NCI-H187 (cell line): ENCODE measurements at places on chromosomes 5 and 9.

GRCh38 chr5:90071066-90071465 is 338.5 kb downstream of the CETN3 start:
- DNase-seq = no peak

GRCh38 chr5:6498968-6499367 is 50.3 kb downstream of the UBE2QL1 start:
- no peak for DNase-seq

DNA sequence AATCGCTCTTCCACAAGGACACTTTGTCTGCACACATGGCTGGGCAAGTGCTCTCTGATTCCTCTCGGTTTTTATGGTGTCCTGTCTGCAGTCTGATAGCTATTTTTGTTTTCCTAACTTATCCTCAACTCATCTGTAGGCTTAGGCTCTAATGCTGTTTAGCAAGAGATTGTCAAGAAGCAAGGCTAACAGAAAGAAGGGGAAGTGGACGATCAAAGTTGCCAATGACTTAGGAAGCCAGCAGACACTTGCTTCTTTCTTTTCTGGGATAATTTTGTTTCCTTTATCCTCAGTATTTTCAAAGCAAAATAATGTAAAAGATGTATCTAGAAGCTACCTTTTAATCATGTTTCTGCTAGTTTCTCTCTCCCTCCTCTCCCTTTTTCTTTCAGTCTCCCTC is 130.7 kb downstream of the PRKACG start:
- no peak for DNase-seq

DNA sequence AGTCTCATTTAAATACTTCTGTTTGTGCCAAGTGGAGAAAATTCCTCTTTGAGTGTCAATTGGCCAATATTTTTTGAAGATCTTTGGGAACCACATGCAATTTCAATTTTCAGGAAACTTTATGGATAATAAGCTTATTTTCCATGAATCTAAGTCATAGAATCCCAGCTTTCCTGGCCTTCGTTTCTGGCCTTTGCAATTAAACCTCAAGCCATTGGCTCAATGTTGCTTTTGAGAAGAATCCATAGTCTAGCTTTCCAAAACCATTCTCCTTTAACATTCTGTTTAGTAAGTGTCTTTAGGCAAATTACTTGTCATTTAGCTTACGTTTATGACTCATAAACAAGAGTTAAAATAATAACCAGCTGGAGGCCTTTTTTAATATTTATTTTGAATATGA is 145.0 kb upstream of the FTMT start:
- DNase-seq = no peak

- DNase-seq = no peak
Measured at GRCh38 chr5:42989190-42989589, 50.9 kb downstream of the ANXA2R start.

GRCh38 chr9:131473891-131474290 is 28.8 kb upstream of the POMT1 start:
- DNase-seq = no peak

- no peak for DNase-seq
Measured at GRCh38 chr9:22427226-22427880, 19.3 kb upstream of the DMRTA1 start.

- DNase-seq = no peak
Measured at GRCh38 chr5:56170557-56170956, 62.6 kb downstream of the ANKRD55 start.

- no peak for DNase-seq
Measured at GRCh38 chr9:78073722-78074121, 42.1 kb upstream of the GNAQ start.

DNA sequence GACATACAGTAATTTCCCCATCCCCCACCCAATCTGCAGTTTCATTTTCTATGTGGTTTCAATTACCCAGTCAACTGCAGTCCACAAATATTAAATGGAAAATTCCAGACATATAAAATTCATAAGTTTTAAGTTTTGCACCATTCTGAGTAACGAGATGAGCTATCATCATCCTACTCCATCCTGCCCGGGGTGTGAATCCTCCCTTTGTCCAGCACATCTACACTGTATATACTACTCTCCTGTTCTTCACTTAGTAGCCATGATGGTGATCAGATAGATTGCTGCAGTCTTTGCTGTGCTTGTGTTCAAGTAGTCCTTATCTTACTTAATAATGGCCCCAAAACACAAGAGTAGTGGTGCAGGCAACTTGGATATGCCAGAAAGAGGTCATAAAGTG is 11.3 kb downstream of the OXCT1 start:
- no peak for DNase-seq

GRCh38 chr5:35587419-35587818 is 30.2 kb upstream of the SPEF2 start:
- DNase-seq = no peak

GRCh38 chr5:126941403-126941802 is 89.0 kb downstream of the MARCHF3 start:
- DNase-seq = no peak

- DNase-seq = no peak
Measured at GRCh38 chr9:32508728-32509127, 17.3 kb downstream of the RIGI start.

DNA sequence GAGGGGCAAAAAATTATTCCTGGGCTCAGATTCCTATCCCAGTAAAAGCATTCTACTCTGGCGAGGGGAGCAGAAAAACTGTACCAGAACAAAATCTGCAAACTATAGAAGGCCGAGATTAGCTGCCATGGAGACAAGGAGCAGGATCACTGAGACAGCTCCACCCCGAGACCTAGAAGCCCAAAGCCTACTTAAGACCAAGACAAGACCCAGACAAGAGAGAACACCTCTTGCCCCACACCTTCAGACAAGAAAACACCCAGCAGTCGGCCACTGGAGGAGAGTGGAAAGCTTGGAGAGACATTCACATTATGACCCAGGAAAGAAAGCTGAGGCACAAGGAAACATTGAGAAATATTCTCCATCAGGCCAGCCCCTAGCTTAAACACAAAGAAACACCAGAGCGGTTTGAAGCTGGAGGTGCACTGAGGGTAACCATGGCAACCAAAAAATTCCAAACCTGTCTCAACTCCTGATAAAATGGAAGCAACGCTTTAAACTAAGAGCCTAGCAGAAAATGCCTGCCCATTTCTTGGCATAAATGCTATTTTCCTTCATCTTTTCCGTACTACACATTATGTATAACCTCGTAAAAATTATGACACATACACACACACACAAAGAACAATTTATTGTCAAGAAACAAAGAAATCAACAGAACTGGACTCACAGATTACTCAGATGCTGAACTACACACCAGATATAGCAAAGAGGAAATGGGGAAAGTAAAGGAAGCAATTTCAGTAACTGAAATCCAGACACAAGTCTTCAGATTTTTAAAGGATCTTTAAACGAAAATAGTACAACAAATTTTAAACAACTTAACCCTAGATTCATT is 53.8 kb upstream of the FTMT start:
- DNase-seq = no peak

- DNase-seq = no peak
Measured at GRCh38 chr9:2390028-2390427, 231.6 kb upstream of the VLDLR start.

- DNase-seq = no peak
Measured at GRCh38 chr5:74224331-74224730, 416.2 kb downstream of the ENC1 start.

GRCh38 chr5:84437673-84438315 is 53.1 kb upstream of the EDIL3 start:
- no peak for DNase-seq

- DNase-seq = no peak
Measured at GRCh38 chr5:139378101-139378825, 4.8 kb downstream of the SLC23A1 start.

- peak; percentile 34 for DNase-seq
Measured at GRCh38 chr5:112574536-112574935, 155.5 kb upstream of the EPB41L4A start.

DNA sequence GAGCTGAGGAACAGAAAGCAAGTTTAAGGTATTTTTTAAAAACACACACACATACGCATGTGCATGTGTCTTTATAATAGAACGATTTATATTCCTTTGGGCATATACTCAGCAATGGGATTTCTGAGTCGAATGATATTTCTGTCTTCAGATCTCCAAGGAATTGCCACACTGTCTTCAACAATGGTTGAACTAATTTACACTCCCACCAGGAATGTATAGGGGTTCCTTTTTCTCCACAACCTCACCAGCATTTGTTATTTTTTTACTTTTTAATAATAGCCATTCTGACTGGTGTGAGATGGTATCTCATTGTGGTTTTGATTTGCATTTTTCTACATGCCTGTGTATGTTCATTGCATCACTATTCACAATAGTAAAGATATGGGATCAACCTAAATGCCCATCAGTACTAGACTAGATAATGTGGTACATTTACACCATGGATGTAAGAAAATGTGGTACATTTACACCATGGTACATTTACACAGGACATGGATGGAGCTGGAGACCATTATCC is 60.3 kb upstream of the MAP3K1 start:
- no peak for DNase-seq

DNA sequence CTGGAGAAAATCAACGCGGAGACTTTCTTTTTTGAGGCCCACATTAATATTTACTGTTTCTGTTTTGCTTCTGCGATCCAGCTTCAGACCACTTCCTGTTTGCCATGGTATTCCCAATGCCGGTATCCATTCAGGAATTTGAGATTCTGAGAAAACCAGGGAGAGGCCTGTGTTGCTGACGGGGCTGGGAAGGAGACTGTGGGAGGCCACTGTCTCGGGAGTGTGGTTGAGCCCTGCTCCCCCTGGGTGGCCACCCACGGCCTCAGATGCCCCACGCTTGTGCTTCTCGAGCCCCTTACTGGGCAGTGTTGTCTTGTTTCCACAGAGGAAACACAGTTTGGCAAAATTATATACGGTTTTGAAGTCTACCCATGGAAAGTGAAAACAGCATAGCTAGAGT is 403.6 kb upstream of the IRX2 start:
- no peak for DNase-seq

DNA sequence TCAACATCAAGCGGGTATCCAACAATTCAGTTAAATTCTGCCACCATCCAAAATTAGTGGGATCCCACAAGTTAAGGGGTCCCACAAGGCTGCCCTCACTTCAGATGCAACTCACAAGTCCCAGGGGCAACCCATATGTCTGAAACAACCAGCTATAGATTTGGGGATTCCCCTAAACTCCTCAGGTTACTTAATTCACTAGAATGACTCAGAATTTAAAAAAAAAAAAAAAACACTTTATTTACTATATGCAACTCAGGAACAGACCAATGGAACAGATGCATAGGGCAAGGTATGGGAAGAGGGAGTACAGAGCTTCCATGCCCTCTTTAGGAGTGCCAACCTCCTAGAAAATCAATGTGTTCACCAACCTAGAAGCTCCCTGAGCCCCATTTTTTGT is 15.1 kb downstream of the AUH start:
- DNase-seq = no peak

DNA sequence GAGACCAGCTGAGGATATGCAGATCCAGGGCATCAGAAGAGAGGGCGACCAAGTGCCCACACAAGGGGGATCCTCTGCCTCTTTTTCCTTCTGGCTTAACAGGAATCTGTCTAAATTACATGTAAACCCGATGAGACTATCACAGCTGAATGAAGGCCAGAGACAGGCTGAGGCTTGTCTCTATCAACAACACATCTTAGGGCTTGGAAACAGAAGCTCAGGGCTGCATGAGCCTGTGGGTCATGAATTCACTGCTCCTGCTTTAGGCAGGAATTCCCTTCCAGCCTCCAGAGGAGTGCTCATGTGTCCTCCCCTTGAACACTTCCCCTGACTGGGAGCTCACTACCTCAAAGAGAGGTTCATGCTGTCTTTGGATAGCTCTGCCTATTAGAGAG is 106.1 kb upstream of the PHYKPL start:
- DNase-seq = no peak

DNA sequence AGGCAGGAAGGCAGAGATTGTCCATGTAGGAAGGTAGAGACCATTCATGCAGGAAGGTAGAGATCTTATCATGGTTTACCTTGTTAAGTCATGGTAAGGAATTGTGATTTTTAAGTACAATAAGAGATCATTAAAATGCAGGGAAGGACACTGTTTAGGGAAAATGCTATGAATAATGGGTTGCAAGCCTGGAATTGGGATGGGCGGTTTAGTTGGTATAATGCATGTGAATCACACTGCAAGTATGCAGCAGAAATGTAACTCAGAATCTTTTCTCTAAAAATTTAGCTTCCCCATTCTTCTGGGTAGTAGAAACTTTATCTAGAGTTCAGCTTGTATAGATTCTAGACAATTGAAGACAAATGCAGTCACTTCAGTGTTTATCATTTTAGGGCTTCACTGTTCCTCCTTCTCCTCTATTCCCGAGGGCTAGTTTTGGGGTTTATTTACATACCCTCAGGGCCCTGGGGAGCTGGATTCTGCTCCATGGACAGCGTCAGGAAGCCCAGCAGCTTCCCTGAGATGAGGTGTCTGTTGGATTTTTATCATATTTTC is 212.0 kb downstream of the SREK1 start:
- no peak for DNase-seq

- DNase-seq = no peak
Measured at GRCh38 chr9:115423646-115424045, 305.7 kb upstream of the TNC start.

- DNase-seq = no peak
Measured at GRCh38 chr9:126587187-126588185, 26.2 kb upstream of the LMX1B start.

- no peak for DNase-seq
Measured at GRCh38 chr5:107949688-107950341, 279.1 kb upstream of the EFNA5 start.

DNA sequence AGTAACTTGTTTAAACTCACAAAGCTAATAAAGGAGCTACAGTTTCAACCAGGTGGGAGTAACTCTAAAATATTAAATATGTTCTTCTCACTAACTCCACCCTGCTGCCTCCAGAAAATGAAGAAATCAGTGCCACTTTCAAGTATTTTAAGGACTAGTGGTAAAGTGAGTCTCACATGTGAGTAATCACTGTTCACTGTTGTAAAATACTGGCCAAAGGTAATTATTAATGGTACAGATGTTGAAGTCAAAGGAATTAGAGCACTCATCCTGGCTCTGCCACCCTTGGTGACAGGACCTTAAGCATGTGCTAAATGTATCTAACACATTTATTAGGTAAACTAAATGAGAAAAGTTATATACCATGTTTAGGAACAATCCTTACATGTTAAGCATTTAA is 430.7 kb downstream of the BRINP1 start:
- no peak for DNase-seq

GRCh38 chr9:124442379-124442778 is 7.9 kb upstream of the ADGRD2 start:
- DNase-seq = no peak

DNA sequence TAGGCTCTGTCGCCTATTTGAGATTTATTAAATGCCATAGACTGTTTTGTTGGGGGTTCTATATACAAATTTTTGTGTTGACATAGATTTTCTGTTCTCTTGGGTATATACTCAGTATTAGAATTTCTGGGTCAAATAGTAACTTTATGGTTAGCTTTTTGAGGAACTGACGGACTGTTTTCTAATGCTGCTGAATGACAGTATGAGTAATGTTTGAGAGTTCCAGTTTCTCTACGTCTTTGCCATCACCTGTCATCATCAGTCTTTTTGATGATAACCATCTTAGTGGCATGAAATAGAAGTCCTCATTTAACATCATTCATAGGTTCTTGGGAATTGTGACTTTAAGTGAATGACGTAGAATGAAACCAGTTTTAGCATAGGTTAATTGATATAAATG is 60.1 kb downstream of the CCDC171 start:
- DNase-seq = no peak
